ENCODE measurements at places on chromosomes 4 and X.

- DNase-seq: no peak
Measured at GRCh38 chr4:107654694-107655093, 65.3 kb downstream of the PAPSS1 start.

DNA sequence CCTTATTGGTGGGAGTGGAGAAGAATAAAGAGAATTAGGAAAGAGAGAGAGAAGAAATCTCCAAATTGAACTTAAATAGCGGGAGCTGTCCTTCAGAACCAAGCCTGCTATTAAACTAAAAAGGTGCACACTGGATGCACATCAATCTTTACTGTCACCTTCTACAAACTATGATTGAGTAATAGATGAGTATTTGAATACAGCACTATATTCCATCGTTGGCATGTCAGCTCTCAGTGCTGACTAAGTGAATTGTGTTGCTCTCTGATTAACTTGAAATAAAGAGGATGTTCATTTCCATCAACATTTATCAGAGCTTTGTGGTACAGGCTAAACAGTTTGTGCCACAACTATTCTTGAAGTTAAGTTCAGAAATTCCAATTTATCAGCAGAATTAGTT lies 143.7 kb upstream of the PABPC4L start:
- no peak for DNase-seq

GRCh38 chr4:46389301-46389775 lies 590 bp downstream of the GABRA2 start:
- no peak for DNase-seq

DNA sequence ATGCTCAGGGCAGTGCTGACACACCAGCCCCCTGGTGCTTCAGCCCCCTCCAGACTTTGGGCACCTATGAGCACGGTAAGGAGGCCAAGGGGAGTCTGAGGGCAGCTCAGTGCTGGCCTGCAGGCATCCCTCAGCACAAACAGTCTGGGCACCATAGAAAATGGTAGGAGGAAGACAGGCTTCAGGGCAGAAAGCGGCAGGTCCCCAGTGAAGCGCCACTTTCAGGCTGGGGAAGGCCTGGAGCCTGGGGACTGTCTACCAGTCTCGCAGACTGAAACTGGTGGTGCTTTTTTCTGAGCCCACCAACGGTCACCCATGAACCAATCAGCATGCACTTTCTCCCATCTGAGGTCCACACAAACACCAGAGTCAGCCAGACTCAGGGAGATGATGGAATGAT lies 1074.7 kb downstream of the PCDH18 start:
- no peak for DNase-seq

DNA sequence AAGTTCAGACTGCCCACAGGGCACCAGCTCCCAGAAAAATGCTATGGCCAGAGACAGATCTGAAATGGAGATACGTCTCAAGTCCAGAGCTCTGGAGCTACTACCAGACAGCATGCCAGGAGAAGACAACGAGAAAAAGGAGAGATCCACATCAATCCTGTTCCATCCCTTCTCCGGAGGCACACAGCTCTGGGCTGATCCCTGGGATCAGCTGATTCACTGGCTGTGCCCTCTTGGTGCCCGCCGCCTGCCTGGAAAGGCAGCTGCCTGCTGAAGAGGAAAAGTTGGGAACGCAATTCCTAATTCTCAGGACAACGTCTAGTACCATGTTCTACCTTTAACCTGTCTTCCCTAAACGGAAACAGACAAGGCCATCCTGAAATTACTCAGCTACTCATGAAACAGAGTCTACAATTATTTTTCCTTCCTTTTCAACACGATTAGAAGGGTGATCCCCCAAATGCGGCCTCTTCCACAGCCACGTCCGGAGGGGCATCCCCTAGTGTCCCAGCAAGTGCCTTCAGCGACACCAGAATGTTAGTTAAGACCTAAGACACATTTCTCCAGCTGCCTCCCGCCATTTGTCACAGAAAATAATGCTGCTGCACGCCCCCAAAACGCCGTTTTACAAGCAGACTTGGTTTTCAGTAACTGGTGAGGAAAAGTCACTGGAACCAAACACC lies 2.4 kb downstream of the ZFYVE28 start:
- DNase-seq: no peak

- DNase-seq: no peak
Measured at GRCh38 chrX:63530654-63531053, 179.5 kb upstream of the SPIN4 start.

- DNase-seq: no peak
Measured at GRCh38 chr4:108590776-108591175, 29.6 kb upstream of the RPL34 start.

GRCh38 chr4:165506849-165507248 lies 128.0 kb downstream of the CPE start:
- DNase-seq: no peak

GRCh38 chr4:3346146-3346545 lies 53.3 kb downstream of the RGS12 start:
- peak; percentile 29 for DNase-seq

DNA sequence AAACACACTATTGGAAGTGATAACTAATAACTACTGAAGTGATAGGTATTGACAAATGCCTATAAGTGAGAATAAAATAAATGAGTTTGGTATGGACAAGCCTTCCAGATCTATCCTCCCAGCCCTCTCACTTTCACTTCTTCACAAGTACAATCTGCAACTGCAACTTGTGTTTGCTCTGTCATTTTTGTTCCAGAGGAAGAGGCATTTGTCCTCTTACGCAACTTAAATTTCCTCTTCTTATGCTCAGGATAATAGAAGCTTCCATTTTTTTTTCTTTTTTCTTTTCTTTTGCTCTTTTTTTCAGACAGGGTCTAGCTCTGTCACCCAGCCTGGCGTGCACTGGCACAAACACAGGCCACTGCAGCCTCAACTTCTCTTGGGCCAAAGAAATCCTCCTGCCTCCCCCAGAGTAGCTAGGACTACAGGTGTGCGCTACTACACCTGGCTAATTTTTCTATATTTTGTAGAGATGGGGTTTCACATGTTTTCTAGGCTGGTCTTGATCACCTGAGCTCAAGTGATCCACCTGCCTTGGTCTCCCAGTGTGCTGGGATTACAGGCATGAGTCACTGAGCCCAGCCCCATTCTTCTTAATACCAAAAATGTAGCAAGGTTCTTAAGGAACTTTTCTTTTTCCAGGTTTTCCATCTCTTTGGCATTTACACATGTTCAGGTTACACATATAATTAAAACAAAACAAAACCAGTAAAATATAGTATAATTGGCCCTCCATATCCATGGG lies 73.1 kb downstream of the PDGFC start:
- DNase-seq: no peak

GRCh38 chr4:89868999-89869589 lies 25.6 kb upstream of the MMRN1 start:
- DNase-seq: no peak

DNA sequence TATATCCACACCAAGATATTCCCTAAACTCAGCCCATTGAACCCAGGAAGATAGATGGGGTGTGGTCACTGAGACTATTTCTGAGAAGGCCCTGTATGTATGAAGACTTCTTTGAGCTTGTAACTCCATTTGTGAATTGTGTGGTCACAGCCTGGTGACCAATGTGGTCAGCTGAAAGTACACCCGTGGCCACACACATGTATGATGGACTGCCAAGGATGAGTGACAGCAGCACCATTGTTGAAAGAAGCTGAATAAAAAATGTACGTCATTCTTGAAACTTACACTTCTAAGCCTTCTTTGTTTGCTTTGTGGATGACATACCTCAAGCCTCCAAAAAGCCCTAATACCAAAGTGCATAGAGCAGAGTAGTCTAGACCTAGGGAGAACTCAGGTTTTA lies 581.4 kb downstream of the RAB28 start:
- no peak for DNase-seq
